ENCODE measurements at places on chromosomes 7 and 10.

- no peak for DNase-seq
Observed at GRCh38 chr7:148699024-148699781, 500 bp downstream of the CUL1 start.

DNA sequence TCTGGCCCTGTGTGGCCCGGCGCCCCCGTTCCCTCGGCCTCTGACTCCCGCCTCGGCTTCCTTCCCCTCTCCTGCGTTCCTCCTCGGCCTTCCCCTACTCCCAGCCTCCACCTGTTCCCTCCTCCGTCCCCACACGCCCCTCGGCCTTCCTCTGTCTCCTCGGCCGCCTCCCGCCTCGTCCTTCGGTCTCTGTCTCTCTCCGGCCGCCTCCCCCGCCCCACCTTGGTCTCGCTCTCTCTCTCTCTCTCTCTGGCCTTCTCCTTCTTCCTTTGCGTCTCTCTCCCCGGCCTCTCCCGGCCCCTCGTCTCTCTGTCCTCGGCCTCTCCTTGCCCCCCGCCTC, 588 bp downstream of the GET4 start:
- DNase-seq, result no peak

DNA sequence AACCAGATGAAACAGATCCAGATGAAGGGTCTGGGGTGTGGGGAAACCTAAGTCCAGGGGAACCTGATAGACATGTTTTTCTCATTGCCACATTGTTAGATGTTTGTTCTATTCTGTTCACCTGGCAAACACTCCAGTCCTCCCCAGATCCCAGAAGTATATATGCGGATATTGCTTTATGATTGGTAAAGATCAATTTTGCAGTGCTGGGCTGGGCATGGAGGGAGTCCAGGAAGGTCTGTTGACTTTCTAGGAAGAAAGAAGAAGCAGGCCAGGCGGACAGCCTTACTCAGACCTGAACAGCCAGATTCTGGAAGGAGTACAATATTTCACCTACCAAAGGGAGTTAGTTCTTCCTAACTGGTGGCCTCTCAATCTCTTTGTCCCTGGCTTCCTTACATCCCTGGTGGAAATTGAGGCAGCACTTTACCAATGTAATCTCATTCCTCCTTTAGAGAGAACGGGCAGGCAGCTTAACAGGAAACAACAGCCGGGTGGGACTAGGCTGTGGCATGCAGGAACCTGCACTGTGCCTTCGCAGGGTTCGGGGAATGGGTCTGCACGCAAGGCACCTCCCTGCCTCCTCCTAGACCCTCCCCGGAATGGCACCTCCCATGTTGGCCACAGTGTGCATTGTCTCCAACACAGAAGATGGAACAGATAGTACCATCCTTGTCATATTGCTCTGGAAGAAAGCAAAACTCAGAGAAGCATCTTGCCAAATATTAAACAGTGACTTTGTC, 930 bp downstream of the GIMAP6 start:
- DNase-seq, result no peak

DNA sequence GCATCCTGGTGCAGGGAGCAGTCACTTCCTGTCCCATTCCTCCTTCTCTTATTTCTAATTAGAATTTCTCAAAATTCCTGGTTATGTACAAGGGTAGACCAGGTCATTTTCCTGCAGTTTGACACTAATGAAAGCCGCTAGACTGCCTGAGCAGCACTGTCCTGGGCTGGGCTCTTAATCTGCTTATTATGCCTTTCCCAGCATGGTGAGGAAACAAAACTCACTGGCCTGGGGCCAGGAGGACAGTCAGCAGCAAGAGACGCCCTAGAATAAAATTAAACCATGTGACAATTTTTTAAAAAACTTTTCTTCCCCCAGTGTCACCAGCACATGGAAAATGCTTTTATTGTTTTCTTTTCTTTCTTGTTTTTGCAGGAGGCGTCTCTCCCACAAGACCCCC, 647.5 kb downstream of the TYW1 start:
- no peak for DNase-seq

- DNase-seq, result peak; percentile 46
Observed at GRCh38 chr10:35409094-35409582, 72.8 kb downstream of the CCNY start.

DNA sequence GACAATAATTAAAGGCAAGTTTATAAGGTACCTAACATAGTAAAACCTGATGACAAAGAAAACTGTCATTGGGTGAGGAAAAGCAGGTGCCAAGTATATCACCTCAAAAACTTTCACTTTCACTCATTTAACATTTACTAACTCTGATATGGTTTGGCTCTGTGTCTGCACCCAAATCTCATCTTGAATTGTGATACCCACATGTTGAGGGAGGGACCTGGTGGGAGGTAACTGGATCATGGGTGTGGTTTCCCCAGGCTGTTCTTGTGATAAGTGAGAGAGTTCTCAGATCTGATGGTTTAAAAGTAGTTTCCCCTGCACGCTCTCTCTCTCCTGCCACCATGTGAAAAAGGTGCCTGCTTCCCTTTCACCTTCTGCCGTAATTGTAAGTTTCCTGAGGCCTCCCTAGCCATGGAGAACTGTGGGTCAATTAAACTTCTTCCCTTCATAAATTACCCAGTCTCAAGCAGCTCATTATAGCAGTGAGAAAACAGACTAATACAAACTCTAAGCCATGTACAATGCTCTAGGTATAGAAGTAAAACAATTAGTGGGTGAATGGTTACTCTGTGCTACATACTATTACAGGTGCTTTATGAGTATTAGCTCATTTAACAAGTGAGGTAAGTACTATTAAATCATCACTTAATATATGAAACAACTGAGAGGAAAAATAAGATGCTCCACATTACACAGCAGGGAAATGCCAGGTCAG, 199.0 kb downstream of the CHCHD3 start:
- DNase-seq, result no peak

DNA sequence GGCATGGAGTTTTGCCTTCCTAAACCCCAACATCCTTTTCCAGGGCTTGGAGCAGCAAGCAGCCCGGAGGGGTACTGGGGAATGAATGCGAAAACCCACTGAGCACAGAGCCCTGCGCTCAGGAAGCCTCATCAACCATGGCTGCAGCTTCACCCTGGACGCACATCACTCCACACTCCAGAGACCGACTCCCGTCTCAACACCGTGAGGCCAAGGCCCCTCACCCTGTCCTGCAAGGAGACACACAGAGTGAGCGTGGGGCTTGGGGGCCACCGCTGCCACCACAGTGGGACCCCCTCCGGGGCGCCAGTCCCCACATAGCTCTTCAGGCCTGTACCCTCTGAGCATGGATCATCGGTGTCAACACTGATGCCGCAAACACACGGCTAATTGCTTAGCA, 41.9 kb downstream of the DPYSL4 start:
- DNase-seq, result no peak

- no peak for DNase-seq
Observed at GRCh38 chr10:11866199-11866925, 43.2 kb downstream of the PROSER2 start.

- no peak for DNase-seq
Observed at GRCh38 chr7:78635026-78635793, 818.3 kb downstream of the MAGI2 start.

DNA sequence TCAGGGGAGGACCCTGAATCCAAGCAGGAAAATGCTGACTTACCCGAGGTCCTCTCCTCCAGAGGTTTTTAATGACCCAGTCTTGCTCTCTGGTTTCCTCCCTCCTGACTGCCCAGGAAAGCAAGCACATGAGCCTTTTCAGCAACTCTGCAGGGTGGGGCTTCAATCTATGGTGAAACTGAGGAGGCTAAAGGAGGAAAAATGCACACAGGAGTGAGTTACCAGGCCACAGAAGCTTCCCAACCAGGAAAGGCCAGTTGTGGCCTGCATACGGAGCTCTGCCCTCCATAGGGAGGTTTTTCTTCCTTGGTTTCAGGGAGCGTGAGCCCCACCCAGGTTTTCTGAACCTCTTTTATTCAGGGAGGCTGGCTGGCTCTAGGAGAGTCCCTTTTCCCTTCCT, 14.1 kb upstream of the DLG5 start:
- no peak for DNase-seq

DNA sequence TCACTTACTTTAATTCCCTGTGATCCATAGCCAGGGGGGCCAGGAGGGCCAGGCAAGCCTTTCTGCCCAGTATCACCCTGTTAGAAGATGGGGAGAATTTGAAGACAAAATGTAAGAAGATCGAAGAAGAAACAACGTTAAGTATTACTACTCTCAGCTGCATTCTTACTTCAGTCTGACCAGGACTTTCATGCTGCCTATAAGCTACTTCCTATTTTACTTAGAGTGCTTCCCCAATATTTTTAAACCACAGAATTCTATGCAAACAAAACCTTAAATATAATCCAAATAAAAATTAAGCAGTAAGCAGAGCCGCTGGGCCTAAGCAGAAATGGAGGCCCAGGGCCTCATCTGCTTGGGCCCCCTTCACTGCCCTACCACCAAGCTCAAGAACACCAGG, 117.8 kb downstream of the COL28A1 start:
- DNase-seq, result no peak

DNA sequence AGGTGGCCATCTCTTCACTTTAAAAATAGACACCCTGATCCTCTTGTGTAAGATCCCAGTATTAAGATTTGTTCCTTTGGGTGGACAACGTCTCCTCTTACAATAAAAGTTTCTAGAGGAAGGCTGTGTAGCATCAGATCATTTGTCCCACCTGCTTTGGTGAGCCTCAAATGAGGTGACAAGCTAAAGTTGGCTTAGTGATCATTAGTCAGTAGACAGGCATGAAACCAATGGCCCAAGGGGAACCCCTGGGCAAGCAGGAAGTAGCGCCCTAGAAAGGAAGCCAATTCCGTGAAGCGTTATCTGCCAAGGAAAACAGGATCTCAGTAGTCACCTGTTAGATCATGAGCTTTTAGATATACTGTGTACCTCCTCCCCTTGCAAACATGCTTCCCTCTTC, 66.8 kb downstream of the PCGF5 start:
- DNase-seq, result no peak

DNA sequence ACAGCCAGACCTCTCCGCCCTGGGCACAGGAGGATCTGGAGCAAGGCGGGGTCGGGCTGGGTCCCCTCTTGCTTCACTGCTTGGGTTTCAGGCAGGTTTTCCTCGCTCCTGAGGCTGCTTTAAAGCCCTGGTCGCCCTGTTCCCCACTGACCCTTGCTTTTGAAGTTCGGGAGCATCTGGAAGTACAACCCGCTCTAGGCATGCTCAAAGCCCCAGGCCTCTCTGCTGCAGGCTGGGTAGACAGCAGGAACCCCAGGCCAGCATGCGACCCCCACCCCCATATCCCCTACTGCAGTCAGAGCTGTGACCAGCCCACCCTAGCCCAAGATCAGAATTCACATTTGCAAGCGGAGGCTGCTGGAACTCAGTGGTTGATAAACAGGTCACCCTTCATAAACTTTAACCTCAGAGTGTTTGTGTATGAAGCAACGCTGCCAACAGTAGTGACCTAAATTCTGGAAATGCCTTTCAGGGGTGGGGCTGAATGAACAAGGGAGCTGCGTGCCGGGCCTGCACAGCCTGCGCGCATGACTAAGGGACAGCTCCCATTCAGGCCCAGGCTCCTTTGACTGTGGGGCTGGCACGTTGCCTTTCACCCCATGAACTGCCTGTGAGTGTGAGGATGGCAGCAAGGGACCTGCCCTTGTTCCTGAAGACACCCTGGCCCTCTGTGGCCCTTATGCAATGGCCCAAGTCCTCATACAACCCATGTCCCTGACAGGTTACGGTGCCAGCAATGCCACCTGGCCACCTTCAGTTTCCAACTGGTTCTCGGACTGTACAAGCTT, 52.5 kb downstream of the PROSER2 start:
- DNase-seq, result no peak

GRCh38 chr10:5018134-5018533, 14.5 kb upstream of the AKR1C2 start:
- no peak for DNase-seq

- no peak for DNase-seq
Observed at GRCh38 chr10:80281784-80282765, 7.4 kb downstream of the MAT1A start.

- DNase-seq, result no peak
Observed at GRCh38 chr7:36151921-36152755, 916 bp upstream of the EEPD1 start.

GRCh38 chr7:129947049-129947448, 5.7 kb downstream of the UBE2H start:
- DNase-seq, result no peak

DNA sequence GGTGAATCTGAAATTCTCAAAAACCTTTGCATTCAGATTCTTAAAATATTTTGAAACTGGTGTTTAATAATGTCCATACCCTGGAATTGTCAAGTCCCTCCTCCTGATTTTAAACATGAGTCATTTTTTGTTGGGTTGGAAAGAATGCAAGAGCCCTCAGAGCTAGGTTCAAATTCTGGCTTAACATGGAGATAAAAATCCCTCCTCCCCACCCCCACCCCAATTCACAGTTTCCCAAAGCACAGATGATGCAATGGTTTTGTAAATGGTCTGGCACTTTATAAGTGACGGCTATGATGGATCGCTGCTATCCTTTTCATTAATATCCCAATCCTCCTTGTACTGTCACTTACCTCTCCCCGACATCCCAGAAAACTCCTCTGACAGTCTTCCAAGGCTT, 332.8 kb downstream of the PLXNA4 start:
- no peak for DNase-seq

DNA sequence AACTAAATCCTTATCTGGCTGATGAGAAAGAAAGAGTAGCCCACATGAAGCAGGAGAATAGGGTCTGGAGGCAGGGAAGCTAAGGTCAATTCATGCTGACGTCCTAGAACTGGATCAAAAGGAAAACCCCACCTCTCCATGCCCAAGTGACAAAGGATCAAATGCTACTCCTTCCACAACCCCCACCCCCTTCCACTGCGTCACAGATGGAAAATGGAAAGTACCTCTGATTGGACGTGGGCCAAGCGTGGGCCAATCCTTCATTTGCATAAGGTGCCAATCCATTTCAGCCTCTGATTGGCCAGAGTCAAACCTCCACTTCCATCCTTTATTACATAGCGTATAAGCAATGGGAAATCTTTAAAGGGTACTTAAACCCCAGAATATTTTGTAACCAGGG, 431.3 kb upstream of the ETV1 start:
- DNase-seq, result no peak

- no peak for DNase-seq
Observed at GRCh38 chr7:158753900-158754299, 49.3 kb upstream of the NCAPG2 start.

- DNase-seq, result no peak
Observed at GRCh38 chr10:128011059-128011979, 104.4 kb downstream of the PTPRE start.

GRCh38 chr10:82924711-82925110, 1049.7 kb downstream of the NRG3 start:
- no peak for DNase-seq

DNA sequence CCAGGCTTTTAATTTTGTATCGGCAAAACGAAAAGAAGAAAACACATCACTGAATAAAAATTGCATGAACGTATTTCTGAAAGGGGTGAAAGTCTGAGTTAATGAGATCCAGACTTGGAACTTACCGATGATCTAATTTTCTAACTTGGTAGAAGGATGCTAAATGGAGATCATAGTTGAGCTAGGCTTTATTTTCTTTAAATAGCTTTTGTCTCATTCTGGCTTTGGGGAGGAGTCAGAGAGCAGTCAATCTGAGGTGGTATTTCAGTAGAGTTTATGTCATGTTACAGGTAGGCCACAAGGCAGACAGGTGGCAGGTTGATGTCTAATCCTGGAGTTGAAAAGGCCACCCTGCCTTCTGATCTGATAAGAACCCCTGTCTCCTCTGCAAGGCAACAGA, 161.9 kb downstream of the KIAA1217 start:
- DNase-seq, result no peak

GRCh38 chr10:23804125-23804524, 365.2 kb downstream of the OTUD1 start:
- no peak for DNase-seq

GRCh38 chr7:116698930-116699721, 27.1 kb downstream of the MET start:
- peak; percentile 67 for DNase-seq

- DNase-seq, result no peak
Observed at GRCh38 chr7:147569116-147569913, 1021.3 kb upstream of the C7orf33 start.
